Left renal pelvis (tissue), 4 donors: ENCODE measurements at places on chromosomes 5 and 9.

DNA sequence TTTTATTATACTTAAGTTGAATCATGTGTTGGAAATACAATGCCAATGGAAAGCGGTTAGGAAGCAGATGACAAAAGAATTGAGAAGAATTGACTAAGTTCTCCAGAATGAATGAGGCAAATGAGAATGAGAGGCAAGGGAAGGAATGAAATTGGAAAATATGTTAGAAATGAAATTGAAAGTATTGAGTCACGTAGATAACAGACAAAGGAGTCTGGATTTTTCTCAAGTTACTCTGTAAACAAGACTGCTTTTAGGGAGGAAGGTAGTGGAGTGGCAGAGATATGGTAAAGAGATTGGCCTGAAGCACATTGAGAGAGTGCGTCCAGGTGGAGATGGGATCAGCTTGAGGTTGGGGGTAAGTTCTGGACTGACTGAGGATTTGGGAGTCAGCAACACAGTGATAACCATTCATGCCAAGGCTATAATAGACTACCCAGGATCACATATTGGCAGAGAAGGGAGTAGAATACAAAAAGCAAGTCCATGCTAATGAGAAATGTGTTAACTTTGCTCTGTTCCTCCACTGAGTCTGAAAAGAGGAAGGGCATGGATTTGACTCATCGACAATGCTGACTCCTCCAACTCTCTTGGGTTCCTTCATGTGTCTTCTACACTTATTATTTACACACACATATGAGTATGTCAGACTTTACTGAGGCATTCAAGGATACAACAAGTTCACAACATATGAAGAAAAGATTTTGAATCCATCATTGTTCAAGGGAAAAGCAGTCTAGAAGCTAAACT, 814.2 kb upstream of the ZNF608 start:
- DNase-seq: no peak

- no peak for DNase-seq
Measured at GRCh38 chr9:137607141-137607857, 1.8 kb downstream of the ARRDC1 start.

- no peak for DNase-seq
Measured at GRCh38 chr9:89739511-89739910, 134.7 kb downstream of the GADD45G start.

DNA sequence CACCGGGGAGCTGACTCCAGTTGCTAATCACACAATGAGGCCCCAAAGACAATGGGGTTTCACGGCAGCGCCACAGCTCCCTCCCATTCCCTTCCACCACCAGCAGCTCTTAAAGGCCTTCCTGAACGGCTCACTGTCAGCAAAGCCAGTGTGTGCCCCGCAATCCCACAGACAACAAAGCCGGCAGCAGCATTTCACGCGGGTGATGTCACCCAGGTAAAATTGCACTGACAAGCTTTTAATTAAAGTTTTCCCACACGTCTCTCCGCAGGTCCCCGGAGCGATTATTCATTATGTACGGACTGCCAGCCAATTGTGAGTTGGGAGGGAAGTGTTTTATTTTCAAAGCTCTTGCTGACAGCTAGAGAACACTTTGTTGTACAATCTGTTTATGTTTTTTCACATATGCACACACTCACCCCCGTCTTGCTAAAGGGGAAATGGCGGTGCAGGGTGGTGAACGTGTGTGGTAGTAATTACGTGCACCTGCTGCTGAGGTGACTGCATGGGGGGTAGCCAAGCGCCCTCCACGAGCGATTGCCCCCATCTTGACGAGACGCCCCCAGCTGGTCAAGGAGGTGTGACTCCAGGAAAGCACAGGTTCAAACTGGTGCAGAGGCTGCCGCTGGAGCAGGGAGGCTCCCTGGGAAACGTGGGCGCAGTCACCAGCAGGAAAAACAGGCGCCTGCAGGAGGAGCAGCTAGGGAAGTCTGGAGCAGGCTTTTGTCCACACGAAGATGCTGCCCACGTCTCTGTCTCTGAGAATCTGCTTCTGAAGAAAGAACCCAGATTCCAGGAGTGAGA, 65.0 kb downstream of the IRX2 start:
- DNase-seq: no peak

- DNase-seq: no peak
Measured at GRCh38 chr5:150616024-150616470, 24.4 kb upstream of the SYNPO start.

GRCh38 chr9:127731938-127732337, 3.2 kb downstream of the TOR2A start:
- DNase-seq: no peak

- no peak for DNase-seq
Measured at GRCh38 chr5:168404365-168404764, 81.9 kb upstream of the RARS1 start.

DNA sequence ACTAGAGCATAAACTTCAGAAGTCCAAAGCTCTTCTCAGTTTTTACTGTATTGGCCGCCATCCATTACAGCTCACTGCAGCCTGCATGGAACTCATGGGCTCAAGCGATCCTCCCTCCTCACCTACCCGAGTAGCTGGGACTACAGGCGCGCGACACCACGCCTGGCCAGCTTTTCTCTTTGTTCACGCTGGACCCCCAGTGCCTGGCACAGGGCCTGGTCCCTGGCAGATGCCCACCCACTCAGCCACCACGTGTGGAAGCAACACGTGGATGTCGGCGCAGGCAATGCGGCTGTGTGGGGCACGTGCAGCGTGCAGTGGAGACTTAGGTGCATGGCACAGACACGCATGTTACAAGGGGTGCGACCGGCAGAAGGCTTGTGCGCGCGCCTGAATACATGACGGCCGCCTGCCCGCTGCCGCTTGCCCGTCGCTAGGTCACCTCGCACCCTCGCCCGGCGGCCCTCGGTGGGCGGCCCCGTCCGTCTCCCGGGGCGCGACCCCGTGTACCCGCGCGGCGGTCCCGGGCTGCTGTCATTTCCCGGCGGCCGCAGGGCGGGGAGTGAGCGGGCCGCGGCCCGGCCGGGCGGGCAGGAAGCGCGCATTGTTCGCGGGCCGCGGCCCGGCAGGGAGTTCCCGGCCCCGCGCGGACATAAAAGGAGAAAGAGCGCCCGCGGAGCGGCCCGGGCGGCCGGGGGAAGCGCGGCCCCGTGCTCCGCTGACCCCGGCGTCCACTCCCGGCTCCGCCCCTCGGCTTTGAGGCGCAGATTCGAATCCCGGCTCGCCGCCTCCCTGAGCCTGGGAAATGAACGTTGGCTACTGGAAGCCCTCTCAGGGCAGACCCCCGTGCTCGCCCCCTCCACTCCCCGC, 24.1 kb upstream of the PTGS1 start:
- DNase-seq: no peak

GRCh38 chr9:133470427-133470924, 8.4 kb downstream of the SLC2A6 start:
- no peak for DNase-seq

GRCh38 chr5:125041798-125042197, 295.4 kb upstream of the ZNF608 start:
- DNase-seq: no peak

GRCh38 chr9:7258688-7259396, 501.1 kb downstream of the KDM4C start:
- no peak for DNase-seq

- DNase-seq: no peak
Measured at GRCh38 chr9:121954477-121955140, 138.5 kb downstream of the TTLL11 start.

DNA sequence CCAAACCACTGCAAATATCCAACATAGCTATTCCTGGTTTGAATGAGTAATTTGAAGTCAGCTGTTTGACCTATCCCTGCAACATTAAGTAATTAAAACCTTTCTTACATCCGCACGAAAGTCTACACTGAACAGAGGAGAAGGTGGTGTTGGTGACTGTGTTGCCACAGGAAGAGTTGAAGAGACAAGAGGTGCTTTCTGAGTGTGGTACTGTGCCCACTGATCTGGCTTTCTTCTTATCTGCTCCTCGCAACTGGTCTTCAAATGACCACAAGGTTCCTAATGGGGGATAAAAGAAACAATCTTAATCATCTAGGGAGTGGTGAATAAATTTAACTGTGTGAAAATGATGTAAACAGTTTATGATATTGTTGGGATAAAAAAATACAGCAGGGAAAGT, 29.4 kb upstream of the PDCL start:
- no peak for DNase-seq

GRCh38 chr5:658103-658502, 35.0 kb downstream of the TPPP start:
- DNase-seq: no peak

- no peak for DNase-seq
Measured at GRCh38 chr9:118414676-118415075, 710.5 kb downstream of the TLR4 start.

DNA sequence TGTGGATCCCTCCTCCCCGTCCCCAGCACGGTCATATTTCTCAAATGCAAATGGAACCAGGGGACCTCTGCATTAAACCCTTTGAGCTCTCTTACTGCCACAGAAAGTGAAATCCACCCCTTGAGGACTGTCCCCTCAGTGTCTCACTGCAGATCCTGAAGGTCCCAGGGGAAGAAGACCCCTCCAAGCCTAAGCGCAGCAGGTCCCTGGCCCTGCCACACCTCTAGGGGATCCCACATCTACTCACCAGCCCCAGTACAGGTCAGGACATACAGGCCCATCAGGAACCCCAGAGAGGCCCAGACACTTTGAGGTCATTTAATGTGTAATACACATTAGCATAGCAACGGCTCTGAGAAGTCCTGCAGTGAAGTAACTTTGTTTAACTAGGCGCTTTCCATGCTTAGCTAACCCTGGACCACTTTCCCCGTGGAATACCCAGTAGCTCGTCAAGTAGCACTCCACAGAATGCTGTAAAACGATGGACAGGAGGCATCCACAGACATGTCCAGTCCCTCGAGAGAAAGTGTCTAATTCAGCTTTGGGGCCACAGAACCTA, 54.7 kb upstream of the ALDH1B1 start:
- DNase-seq: no peak

- no peak for DNase-seq
Measured at GRCh38 chr5:82793808-82794419, 283.3 kb downstream of the TMEM167A start.

GRCh38 chr9:89000973-89001916, 10.0 kb downstream of the S1PR3 start:
- peak; percentile 79 for DNase-seq

DNA sequence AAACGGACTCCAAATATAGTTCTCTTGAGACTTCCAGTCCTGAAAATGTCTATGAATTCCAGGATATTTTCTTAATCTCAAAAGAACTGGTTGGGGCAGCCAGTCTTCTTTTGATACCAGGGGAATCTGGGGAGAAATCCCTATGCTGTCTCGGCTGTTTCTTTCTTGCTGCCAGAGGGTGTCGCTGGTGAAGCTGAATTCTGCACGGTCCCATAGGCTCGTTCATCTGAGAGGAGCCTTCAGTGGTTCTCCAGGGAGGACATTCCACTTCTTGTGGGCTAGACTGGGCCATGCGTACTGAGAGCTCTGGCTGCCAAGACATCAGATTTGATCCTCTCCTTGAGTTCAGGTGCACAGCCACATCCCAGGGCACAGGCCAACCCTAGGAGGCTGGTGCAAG, 155.0 kb upstream of the CLINT1 start:
- DNase-seq: no peak

- DNase-seq: no peak
Measured at GRCh38 chr5:83321483-83322055, 150.0 kb upstream of the VCAN start.

DNA sequence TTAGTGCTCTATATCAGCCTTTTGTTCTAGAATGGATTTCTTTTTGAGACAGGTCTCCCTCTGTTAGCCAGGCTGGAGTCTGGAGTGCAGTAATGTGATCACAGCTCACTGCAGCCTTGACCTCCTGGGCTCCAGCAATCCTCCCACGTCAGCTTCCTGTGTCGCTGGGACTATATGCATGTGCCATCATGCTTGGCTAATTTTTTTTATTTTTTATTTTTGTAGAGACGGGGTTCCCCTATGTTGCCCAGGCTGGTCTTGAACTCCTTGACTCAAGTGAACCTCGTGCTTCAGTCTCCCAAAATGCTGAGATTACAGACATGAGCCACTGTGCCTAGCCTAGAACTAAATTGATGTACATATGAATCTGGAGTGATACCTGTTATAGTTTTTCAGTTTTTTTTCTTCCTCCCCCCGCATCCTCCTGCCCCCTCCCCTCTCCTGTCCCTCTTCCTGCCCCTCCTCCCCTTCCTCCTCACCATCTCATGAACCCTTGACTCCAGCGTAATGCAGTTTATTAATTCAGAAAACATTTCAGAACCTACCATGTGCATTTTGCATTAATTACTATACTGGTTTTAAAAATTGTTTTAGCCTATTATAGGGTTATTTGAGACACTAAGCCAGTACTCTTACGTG, 37.4 kb upstream of the TNFAIP8 start:
- no peak for DNase-seq

- no peak for DNase-seq
Measured at GRCh38 chr9:237141-237857, 22.6 kb downstream of the DOCK8 start.

DNA sequence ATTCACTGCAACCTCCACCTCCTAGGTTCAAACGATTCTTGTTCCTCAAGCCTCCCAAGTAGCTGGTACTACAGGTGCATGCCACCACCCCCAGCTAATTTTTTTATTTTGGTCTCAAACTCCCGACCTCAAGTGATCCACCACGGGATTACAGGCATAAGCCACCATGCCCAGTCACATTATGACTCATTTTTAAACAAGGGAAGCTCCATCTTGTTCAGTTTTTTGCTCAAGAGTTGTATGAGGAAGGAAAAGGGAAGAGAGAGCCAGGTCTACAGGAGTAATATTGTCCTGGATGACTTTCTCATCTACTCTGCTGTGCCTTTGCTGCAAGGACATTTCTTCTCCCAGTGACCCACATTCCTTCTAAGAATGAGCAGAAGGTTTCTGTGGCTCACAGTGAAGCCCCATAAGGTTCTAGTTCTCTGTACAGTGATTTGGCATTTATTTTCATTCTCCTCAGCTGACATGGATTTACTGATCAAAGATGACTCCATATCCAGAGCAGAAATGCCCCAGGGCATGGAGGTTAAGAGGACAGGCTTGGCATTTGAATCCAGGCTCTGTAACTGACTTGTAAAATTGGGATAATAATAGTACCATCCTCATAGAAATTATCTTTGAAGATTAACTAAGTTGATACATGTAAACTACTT, 153.5 kb downstream of the CDH6 start:
- DNase-seq: no peak

GRCh38 chr9:4221931-4222330, 77.9 kb downstream of the GLIS3 start:
- no peak for DNase-seq

DNA sequence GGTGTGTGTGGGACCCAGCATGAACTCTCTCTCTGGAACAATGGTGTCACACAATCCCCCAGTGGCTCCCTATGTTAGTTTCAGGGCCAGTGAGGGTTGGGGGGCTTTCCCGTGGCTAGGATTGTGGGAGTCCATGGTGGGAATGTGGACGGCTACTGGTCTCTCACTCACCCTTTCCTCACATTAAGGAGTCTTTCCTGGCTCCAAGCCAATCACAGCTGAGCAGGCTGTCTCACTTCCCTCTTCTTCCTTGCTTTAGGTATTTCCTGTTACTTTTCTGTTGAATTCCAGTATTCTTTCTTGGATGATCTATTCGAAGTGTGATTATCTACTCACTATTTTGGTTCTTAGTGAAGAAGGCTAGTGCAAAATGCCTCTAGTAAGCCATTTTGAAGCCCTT, 324.4 kb upstream of the MPDZ start:
- DNase-seq: no peak
